Left lobe of liver (tissue), 2 donors: ENCODE measurements at places on chromosomes 1 and 21.

DNA sequence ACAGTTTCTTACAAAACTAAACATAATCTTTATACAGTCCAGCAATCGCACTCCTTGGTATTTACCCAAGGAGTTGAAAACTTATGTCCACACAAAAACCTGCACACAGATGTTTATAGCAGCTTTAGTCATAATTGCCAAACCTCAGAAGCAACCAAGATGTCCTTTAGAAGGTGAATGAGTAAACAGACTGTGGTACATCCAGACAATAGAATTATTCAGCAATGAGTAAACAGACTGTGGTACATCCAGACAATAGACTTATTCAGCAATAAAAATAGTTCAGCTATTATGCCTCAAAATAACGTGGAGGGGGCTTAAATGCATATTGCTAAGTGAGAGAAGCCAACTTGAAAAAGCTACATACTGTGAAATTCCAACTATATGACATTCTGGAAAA is 87.0 kb upstream of the GALNT2 start:
- no peak for DNase-seq

- no peak for DNase-seq
These were observed 425 bp downstream of the DDR2 start for GRCh38 chr1:162632698-162633080.

DNA sequence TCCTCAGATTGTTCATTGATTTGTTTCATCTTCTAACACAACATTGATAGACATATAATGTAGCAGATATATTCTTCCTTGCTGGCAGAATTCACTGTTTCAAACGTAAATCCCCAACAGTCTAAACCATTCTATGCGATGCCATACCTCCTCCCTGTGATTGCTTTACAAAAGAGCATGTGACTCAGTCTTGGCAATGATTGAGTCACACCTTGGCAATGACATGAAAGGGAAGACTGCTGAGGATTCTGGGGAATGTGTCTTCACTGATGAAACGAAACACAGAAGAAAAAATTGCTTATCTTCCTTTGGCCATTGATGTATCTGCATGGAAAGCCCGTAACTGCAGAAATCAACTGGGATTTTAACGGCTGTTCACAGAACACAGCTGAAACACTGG is 409.6 kb upstream of the ZRANB2 start:
- no peak for DNase-seq

DNA sequence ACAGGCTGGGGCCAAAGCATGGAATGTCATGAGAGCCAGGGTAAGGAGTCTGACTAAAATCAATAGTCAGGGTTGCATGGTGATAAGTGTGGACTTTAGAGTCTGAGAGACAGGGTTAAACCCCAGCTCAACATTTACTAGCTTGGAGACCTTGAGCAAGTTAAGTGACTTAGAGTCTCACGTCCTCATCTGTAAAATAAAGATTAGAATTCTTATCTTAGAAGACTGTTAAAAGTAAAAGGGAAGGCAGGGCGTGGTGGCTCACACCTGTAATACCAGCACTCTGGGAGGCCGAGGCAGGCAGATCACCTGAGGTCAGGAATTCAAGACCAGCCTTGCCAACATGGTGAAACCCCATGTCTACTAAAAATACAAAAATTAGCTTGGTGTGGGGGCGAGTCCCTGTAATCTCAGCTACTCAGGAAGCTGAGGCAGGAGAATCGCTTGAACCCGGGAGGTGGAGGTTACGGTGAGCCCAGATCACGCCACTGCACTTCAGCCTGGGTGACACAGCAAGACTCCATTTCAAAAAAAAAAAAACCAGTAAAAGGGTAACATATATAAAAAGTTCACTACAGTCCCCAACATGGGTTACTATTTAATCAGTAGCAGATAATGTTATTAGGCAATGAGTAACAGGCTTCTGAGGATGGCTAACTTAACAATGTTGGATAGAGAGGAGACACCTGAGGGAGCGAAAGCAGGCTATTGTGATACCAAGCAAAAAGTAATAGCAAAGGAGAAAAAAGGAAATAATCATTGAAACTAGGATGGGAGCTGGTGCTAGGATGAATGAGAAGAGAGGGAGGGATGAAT is 20.8 kb downstream of the TMCO1 start:
- no peak for DNase-seq

GRCh38 chr1:230753586-230754251 is 6.5 kb downstream of the CAPN9 start:
- DNase-seq: no peak

- no peak for DNase-seq
These were observed 218.5 kb downstream of the DISC1 start for GRCh38 chr1:231844986-231845502.

GRCh38 chr21:38688068-38688467 is 117.7 kb upstream of the ETS2 start:
- no peak for DNase-seq

GRCh38 chr1:34709547-34709946 is 45.3 kb upstream of the GJB5 start:
- no peak for DNase-seq

- DNase-seq: no peak
These were observed 66.0 kb downstream of the BCAR3 start for GRCh38 chr1:93615582-93616150.

DNA sequence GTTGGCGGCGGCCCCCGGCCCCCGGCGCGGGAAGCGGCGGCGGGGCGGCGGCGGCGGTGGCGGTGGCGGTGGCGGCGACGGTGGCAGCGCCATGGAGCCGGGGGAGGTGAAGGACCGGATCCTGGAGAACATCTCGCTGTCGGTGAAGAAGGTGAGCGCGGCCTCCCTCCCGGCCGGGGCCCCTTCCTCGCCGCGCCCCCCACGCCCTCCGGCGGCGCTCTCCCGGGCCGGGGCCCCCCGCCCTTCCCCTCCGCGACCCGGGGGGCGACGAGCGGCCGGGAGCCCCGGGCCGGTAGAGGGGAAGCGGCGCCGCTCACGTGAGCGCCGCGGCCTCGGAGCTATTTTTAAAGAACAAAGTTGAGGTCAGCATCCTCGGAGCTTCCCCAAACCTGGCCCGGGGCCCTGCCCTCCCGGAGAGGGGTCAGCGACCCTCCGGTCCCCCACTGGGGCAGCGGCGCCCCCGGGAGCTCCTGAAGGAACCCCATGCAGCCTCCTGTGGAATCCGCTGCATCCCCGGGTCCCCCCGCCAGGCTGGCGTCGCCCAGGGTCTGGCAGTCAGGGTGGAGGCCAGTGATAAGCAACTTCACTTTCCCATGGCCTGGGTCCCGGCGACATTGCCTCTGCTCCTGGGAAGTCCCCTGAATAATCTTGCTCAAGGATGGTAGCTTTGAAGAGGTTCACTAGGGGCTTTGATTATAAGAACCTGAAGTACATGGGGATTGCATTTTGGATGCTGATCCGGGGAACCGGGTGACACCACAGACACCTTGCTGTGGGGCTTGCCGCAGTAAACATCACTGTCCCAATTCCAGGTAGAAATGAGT is 560 bp downstream of the PLEKHM2 start:
- peak; percentile 52 for DNase-seq

DNA sequence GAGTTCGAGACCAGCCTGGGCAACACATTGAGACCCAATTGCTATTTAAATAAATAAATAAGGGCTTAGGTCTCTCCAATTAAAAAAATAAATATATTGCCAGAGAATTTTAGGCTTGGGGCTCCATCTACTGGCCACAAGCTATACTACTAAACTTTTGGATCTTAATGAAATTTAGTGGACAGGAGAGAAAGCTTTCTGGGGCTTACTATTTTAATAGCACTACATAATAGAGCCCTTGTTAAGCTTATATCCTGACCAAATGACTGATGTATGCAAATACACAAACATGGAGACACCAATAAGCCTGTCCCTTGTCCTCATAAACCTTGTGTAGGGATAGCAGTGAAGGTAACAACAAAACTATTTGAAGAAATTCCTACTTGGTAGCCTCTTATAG is 18.4 kb downstream of the CCT3 start:
- DNase-seq: no peak

DNA sequence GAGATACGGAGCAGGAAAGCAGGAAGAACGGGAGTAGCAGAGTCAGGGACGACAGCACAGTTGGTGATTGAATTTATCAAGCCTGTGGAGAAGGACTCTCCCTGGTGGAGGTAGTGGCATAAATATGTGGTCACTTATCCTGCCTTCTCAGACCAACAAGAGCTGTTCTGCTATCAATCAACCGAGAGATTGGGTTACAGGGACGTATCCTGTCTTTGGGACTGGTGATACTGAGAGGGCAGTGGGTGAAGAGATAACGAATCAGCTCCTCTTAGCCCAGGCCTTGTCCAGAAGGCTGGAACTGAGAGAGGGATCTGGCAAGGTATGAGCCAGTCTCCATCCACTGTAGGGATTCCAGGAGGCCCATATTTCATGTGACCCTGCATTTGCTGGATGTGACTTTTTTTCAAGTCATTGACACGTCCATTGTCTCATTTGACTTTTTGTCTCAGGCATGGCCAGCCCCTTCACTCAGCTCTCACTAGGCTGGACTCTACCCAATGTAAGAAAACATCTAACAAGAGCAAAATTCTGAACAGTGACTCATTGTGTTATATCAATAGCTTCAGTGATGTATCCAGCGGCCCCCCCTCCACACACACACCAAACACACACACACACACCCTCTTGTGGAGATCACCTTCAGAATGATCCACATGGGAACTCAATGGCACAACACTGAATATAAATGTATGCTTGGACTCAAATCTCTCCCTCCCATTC is 11.3 kb downstream of the C1orf116 start:
- DNase-seq: no peak

GRCh38 chr1:94325377-94326302 is 88.3 kb upstream of the ARHGAP29 start:
- no peak for DNase-seq

- no peak for DNase-seq
These were observed 575.1 kb upstream of the BEND5 start for GRCh38 chr1:49351768-49352167.

DNA sequence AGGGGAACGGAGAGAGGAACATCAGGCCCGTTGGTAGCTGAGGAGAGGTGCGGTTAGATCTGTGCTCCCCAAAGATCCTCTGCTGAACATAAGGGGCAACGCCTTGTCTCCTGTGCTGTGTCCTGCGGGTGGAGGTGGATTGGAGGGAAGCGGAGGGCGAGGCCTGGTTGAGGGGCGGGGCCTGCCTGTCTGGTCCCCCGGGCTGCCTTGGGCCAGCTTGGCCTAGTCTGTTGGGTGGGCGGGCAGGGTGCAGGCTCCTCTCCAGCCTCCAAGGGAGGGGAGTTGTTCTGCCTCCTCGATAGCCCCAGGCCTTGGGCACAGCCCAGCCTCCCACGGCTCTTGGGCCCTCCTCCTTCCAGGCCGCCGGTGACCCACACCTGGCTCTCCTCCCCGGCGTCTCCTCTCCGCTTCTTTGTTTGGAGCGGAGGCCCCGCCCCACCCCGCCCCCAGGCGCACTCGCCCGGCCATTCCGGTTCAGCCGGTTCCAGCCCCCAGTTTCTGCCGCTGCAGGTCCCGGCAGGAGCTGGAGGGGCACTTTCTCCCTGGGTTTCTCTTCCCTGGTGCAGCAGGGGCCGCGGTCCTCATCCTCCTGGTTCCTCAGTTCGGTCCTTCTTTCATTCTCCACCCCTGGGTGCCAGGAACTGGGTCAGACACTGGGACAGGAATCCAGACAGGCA is 19.4 kb downstream of the PTPRF start:
- peak; percentile 90 for DNase-seq

- DNase-seq: peak; percentile 58
These were observed 52.1 kb downstream of the GPR161 start for GRCh38 chr1:168084396-168085231.

DNA sequence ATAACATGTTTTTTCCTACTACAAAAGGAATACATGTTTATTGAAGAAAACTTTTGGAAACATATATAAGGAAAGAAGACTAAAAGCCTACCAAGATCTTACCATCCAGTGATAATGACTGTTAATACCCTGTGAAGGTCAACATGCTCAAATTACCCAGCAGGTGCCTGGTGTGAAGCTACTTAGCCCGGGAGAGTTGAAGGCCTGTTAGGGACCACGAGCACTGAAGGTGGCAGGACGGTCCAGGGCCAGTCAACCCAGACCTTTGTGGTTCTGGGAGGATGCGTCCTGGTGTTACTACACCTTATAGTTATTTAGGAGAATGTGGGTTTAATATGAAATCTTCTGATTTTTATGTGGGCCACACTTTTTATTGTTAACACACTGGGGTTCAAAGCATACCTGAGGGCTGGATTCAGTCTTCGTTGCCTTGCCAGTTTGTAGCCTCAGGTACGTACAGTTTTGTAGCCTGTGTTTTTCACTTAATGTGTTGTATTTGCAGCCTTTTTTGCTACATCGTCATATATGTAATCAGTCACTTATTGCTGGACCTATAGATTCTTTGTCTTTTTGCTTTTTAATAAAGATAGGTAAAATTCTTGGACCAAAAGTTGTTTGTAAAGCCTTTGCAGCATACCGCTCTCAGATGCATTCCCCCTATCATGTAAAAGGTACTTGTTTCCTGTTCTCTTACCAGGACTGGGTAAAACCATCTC is 9.8 kb downstream of the ITSN1 start:
- no peak for DNase-seq

DNA sequence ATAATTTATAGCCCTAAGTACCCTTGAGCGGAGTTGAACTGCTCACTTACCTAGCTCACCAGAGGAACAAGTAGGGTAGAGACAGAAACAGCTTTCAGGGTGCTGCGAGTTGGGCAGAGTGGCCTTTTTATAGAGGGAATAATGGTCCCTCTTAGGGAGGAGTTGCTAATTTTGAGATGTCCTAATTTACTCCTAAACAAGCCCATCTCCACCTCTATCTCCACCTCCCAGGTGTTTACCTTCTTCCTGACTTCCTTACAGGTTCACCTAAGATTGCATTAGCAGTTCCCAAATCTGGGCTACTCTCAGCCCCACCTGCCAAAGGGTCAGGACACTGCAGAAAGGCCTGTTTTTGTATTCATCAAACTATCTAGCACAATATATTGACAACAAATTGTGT is at the start of gene HRNR:
TSS of gene HRNR (minus strand) at position 101 of the 400 bp plus-strand sequence. CDS start 940 bp downstream, outside the sequence.
- no peak for DNase-seq

DNA sequence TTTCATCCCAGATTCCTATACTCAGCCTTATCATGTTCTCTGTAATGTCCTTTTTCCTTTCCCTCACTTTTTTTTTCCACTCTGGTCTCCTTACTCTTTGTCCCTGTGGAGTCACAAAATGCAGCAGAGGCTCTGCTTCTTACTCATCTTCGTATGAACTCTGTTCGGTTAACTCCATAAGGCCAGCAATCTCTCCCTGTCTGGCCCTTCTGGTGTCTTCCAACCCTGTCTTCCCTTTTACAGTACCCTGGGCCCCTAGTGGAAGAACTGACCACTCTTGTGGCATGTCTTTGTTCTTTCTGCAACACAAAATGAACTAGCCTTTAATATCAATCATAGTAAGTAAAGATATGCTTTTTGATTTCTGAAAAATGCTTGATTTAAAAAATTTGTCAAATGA is 7.1 kb downstream of the CD101 start:
- no peak for DNase-seq

GRCh38 chr1:36320291-36320761 is 3.1 kb downstream of the EVA1B start:
- no peak for DNase-seq

DNA sequence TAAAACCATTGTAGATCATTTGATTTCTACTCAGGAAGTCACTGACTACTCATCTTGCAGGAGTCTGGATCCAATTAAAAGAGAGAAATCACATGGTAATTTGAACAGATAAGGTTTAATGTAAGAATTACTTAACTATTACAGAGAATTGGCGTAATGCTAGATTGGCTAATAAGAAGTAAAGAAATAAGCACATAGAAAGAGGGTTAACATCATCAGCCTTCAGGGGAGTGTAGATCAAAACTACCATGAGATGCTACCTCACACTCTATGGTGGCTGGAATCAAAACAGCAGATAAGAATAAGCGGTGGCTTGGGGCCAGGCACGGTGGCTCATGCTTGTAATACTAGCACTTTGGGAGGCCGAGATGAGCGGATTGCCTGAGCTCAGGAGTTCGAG is 11.7 kb downstream of the ST3GAL3 start:
- DNase-seq: no peak

GRCh38 chr21:44415073-44416025 is 40.0 kb upstream of the LRRC3 start:
- DNase-seq: peak; percentile 28
